ENCODE measurements at places on chromosomes 7 and 10.

DNA sequence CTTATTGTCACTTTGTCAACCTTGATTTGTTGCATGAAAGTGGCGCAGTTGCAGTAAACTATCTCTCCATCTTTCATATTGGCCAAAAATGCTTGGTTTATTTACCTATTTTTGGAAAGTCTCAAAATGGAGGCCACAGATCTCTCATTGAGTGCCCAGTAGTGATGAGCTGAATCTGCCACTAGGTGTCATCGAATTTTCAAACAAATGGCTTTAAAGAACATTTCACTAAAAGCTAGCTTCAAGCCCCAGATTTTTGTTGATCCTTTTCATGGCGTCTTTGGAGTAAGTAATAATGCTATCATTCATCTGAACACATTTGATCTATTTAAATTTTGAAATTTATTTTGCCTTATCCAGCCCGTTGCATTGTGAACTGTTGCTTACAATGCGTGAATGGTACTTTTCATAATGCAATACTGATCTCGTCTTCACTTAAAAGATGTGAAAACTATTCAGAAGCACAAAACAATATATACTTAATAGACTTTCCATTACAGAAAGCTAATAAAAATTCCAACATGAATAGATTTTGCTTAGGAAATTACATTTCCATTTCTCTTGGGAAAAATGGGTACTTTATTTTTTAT, 236.2 kb downstream of the DNAJB9 start:
- DNase-seq: no peak

DNA sequence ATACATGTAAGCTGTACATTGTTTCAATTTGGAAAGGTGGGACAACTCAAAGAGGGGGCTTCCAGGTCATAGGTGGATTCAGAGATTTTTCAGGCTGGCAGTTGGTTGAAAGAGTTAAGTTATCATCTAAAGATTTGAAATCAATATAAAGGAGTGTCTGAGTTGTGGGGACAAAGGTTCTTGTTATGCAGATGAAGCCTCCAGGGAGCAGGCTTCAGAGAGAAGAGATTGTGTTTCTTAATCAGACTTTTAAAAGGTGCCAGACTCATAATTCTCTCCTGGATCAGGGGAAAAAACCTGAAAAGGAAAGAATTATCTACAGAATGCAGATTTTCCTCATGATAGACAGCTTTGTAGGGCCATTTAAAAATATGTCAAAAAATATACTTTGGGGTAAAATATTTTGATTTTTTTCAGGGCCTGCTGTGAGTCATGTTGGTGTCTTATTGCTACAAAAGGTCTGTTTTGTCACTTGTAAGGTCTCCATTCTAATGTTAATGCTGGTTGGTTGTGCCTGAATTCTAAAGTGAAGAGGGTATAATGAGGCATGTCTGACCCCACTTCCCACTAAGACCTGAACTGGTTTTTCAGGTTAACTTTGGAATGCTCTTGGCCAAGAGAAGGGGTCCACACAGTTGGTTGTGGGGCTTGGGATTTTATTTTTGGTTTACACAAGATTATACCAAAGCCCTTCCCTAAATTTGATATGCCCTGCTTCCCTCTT, 52.7 kb upstream of the PRSS1 start:
- peak; percentile 71 for DNase-seq

DNA sequence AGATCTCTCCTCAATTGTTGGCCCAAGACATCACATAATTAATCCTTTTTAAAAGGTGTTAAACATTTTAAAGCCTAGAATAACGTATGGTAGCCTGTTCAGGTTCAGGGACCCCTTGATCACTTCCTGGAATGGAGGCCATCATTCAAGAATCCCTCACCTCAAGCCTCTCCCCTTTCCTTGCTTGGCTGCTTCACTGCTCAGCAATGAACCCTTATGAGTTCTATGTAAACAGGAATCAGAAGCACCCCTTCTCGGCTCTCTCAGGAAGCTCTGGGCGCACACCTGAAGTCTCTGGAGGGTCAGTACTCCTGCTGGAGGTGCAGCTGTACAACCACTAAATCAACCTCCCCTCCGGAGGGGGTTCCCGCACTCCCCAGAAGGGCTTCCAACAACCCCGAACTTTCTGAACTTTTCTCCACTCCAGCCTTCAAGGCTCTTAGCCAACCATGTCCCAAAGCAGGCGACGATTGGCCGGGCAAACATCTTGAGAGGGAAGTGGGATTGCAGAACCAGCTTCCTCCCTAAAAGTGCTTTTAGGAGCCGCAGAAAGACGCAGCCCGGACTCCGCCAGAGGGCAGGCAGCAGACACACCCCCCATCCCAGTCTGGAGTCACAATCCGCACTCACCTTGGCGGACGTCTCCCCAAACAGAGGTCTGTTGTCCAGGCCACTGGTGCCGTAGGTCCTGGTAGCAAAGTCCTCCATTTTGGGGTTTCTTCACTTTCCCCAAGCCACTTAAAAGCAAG, 562 bp downstream of the TMEM243 start:
- DNase-seq: no peak

DNA sequence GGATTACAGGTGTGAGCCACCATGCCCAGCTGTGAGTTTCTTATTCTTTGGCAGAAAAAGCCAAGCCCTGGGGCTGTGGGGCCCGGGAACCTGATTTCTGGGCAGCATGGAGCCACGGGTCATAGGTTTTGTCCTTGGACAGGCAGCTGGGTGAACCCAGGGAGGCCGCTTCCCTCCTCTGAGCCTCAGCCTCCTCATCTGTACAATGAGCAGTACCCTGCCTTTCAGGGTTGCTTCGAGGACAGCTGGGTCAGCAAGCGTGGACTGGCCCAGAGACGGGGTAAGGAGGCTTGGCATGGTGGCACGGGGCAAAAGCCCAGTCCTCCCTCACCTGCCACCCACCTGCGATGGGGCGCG, 84.1 kb upstream of the GNA12 start:
- DNase-seq: no peak

- DNase-seq: no peak
These were observed 122.8 kb upstream of the RHOBTB1 start for GRCh38 chr10:61066661-61067344.

All from small intestine (tissue), 16 donors.